ENCODE measurements at places on chromosomes 13 and 19.

DNA sequence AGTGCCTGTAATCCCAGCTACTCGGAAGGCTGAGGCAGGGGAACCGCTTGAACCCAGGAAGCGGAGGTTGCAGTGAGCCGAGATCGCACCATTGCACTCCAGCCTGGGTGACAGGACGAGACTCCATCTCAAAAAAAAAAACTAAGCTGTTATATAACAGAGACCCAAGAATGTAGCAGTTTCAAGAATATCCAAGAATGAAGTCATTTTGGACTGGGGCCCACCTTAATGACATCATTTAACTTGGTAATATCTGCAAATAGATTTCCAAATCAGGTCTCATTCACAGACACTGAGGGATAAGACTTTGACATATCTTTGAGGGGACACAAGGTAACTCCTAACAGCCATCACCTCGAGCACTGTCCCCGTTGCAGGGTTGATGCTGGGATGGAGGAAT is 36.5 kb upstream of the MRI1 start:
- DNase-seq, result peak; percentile 36

DNA sequence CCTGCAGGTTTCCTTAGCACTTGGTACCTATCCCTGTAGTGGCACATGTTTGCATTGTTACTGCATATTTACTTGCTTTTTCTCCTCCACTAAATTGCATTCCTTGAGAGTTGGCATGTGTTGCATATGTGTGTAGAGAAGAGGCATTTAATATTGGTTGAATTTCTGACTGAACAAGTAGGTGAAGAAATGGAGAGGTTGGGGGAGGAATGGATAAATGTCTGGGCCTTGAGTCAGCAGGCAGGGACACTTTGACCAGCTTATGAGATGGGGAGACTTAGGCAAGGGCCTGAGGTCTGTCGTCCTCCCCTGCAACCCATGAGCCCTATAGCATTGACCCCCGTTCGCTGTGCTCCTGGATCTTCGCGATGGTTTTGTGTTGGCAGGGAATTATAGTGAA is 2.0 kb upstream of the GPR18 start:
- DNase-seq, result no peak

- DNase-seq, result no peak
Observed at GRCh38 chr13:77323858-77324257, 3.0 kb downstream of the MYCBP2 start.

GRCh38 chr13:99774644-99775043 is 196.9 kb downstream of the ZIC5 start:
- no peak for DNase-seq

DNA sequence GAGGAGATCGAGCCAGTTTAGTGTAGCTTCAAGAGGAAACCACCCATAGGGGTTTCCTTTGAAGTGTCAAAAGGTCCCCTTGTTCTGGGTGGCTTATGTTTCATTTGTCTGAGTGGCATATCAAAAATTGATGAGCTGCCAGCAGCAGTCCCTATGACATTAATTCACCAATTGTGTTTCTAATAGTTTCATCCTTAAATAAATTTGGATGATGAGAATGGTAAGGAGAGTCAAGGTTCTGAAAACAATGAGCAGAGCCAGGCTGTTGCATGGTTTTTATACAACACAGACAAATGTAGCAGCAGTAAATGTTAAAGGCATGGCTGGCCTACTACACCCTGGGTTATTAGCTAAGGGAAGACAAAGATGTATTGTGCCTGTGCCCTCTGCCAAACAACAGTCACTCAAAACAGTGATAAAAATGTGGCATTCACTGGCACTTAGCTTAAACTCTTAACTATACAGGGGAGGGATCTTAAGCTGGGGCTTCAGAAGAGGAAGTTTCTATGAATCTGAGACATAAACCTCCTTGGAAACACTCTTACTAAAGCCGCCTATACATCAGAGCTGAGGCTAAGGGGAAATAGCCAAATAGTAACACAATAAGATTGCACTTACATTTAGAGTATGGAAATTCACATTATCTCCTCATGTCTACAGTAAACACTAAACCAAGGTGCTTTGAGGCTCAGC is 200.5 kb downstream of the POU4F1 start:
- no peak for DNase-seq

DNA sequence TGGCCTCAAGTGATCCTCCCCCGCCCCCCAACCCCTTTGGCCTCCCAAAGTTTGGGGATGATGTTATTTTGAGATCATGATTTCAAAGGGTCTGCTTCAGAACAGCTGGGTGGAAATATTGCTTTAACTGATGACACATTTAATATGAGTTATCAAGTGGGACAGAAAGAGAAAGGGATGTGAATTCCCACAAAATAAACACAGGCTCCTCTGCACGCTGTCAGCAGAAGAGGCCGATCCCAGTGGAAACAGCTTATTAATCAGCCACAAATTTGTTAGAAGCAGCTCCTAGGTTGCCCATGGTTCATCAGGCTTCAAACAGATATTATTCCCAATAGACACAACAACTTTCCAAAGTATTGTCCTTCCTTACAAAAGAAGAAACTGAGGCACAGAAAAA is 4.7 kb downstream of the DCLK1 start:
- no peak for DNase-seq

DNA sequence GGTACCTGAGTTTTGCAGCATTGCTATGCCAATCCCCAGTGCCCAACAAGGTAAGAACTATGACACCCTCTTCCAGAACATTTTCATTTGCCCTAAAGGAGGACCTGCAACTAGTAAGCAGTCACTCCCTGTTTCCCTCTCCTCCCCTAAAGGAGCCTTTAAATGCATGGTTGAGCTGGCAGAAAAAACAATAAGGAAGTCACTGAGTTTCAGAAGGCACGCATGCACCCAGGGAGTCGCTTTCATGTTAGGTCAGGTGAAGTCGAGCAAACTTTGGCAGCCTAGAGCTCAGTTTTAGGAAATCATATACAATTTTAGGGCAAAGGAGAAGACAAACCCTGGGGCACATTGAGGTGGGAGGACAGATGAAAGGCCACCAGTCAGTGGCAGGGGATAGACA is 11.8 kb downstream of the NLRP11 start:
- DNase-seq, result no peak

DNA sequence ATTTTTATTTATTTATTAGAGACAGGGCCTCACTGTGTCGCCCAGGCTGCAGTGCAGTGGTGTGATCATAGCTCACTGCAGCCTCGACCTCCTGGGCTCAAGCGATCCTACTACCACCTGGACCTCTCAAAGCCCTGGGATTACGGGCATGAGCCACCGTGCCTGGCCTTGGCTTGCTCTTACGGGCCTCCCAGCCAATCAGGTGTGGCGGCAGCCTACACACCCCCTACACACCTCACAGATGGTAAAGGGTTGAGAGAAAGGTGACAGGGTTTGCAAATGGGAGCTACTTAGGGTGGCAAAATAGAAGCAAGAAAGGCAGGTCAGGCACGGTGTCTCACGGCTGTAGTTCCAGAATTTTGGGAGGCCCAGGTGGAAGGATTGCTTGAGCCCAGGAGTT is 1.0 kb upstream of the ZBTB32 start:
- DNase-seq, result no peak

DNA sequence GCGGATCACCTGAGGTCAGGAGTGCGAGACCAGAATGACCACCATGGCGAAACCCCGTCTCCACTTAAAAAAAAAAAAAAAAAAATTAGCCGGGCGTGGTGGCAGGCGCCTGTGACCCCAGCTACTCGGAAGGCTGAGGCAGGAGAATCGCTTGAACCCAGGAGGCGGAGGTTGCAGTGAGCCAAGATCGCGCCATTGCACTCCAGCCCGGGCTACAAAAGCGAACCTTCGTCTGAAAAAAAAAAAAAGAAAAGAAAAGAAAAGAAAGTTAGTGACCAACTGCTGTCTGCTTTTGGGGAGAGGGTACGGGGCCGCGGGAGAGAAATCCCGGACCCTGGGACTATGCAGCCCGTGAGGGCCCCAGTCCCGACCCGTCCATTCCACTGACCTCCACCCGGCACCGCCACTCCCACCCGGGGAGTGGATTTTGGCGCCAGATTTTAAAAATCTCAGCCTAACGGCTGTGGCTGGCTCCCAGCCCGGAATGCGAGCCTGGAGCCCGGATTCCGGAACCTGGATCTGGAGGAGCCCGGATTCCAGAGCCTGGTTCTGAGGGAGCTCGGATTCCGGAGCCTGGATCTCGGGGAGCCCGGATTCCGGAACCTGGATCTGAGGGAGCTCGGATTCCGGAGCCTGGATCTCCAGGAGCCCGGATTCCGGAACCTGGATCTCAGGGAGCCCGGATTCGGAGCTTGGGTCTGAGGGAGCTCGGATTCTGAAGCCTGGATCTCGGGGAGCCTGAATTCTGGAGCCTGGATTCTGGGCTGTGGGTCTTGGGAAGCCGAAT is 6.1 kb upstream of the LMNB2 start:
- peak; percentile 80 for DNase-seq

GRCh38 chr19:19319732-19320360 is 463 bp downstream of the SUGP1 start:
- peak; percentile 34 for DNase-seq

- no peak for DNase-seq
Observed at GRCh38 chr13:95573221-95573620, 20.7 kb downstream of the CLDN10 start.

- no peak for DNase-seq
Observed at GRCh38 chr19:56917998-56918397, 77.5 kb upstream of the PEG3 start.

- peak; percentile 25 for DNase-seq
Observed at GRCh38 chr13:63864171-63864902, 2448.7 kb upstream of the PCDH20 start.

GRCh38 chr13:78714717-78715116 is 55.8 kb upstream of the OBI1 start:
- DNase-seq, result no peak

GRCh38 chr13:24323036-24323738 is 13.8 kb downstream of the C1QTNF9 start:
- DNase-seq, result no peak

- no peak for DNase-seq
Observed at GRCh38 chr19:5254944-5255343, 85.7 kb downstream of the PTPRS start.

- DNase-seq, result no peak
Observed at GRCh38 chr13:31027136-31027535, 94.7 kb downstream of the TEX26 start.

GRCh38 chr13:69856331-69856730 is 251.3 kb upstream of the ATXN8OS start:
- no peak for DNase-seq

- no peak for DNase-seq
Observed at GRCh38 chr13:41561170-41561569, 103.8 kb downstream of the RGCC start.

- DNase-seq, result peak; percentile 80
Observed at GRCh38 chr13:97256343-97256783, 34.2 kb downstream of the MBNL2 start.

DNA sequence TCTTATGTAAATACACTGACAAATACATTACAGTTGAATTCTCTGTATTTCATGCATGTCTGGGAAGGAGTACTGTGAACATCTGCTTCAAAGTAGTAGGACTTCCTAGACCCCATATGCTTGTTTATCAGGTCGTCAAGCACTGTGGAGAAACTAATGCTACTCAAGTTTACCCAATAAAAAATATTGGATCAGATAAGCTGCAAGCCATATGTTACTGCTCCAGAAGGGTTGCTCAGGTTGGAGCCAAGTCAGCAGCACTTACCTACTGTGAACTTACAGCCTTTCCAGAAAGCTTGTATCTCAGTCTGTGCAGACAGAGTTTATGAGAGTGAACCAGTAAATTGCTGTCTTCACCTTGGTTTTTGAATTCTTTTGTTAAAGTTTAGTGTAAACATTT is 36.2 kb downstream of the SLAIN1 start:
- no peak for DNase-seq

DNA sequence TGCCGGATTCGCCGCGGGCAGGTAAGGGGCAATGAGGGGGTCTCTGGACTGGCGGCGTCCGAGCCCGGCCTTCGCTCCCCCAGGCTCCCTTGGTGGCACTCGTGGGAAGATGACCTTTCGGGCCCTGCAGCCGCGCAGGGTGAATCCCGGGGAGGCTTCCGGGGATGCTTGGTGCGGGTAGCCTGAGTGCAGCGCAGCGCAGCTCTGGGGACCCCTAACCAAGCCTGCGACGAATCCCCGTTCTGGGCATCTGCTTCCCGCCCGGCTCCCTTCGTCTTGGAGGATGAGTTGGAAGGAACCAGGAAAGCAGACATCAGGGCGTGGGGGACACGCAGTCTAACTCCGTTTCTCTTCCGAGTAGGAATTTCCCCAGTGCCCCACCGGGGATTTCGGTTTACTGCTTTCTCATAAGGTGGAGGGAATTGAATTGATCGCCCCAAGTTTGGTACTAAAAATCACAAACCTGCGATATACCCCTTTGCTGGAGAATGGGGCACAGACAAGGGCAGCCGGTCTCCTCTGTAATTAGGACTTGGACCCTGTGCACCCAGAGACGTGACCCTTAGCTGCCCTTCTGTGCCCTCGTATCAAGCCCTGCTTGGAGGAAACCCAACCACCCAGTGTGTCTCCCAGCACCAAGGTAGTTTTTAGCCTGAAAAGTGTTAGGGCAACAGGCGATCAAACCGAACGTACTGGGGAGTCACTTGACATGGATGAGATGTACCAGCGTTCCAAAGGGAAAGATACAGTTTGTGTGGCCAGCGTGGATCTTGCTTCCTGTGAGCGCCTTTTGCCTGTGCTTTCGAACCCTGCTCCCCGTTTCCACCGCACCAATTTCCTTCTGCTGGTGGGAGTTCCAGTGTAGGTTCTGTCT is 1.0 kb downstream of the GPC5 start:
- no peak for DNase-seq

GRCh38 chr13:44470638-44471562 is 97.3 kb downstream of the SERP2 start:
- peak; percentile 51 for DNase-seq

GRCh38 chr13:26971990-26972887 is 199.4 kb downstream of the USP12 start:
- peak; percentile 28 for DNase-seq

GRCh38 chr13:48236528-48237353 is 3.7 kb downstream of the ITM2B start:
- DNase-seq, result no peak

DNA sequence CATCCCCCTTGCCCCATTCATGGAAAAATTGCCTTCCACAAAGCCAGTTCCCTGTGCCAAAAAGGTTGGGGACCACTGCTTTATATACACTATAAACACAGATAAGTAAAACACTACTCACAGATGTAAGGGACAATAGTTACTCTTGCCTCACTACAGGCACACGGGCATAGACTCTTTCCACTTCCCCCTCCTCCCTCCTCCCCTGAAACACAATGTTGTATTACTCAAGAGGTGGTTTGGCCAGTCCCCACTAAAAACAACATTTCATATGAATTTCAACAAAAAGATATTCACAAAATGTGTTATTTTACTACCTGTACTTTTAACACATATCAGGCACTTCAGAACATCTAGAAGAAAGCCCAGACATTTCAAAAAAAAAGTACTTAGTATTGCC is 45.1 kb downstream of the EPSTI1 start:
- no peak for DNase-seq

DNA sequence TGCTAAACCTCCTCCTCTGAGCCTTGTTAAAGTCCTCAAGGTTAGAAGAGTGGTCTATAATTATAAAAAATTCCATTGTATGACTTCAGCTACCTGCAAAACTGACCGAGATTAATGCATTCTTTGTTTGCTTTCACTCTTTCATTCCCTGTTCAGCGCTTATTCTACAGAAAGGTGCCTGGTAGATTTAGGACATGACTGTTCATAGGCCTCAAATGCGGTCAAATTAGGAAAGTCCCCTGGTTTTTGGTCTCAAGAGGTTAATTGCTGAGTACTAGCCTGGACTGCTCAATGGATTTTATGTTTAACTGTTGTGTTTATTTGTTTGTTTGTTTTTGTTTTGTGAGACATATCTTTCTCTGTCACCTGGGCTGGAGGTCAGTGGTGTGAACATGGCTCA is 35.4 kb downstream of the KL start:
- DNase-seq, result no peak

GRCh38 chr13:99467764-99468163 is 33.5 kb upstream of the TM9SF2 start:
- peak; percentile 8 for DNase-seq
